ENCODE measurements at places on chromosomes 7 and 10. TPM values are rescaled to one million over a fixed set of nuclear protein-coding genes. Genes with fewer than 3 reads are reported as not detected.

GNG11 gene
- total RNA-seq: 1.4 TPM

GRCh38 chr7:90518630-90519029, 49.2 kb downstream of the PTTG1IP2 start:
- ATAC-seq: no peak

DNA sequence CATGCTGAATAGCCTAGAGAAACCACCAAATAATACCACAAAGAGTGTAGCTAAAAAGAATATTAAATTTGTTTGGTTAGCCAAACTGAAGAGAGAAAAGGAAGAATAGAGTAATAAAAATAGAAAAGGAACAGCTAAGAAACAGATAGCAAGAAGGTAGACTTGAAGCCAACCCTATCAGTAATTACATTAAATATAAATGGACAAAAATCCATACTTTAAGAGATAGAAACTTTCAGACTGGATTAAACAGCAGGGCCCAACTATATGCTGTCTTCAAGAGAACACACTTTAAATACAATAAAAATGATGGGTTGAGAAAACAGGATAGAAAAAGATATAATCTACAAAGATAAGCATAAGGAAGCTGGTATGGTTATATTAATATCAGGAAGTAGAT, 31.2 kb downstream of the IL2RA start:
- no peak for ATAC-seq

GRCh38 chr7:121157885-121158590, 169.5 kb downstream of the CPED1 start:
- no peak for ATAC-seq

STRIP2 gene
- 3.4 TPM for total RNA-seq

DNA sequence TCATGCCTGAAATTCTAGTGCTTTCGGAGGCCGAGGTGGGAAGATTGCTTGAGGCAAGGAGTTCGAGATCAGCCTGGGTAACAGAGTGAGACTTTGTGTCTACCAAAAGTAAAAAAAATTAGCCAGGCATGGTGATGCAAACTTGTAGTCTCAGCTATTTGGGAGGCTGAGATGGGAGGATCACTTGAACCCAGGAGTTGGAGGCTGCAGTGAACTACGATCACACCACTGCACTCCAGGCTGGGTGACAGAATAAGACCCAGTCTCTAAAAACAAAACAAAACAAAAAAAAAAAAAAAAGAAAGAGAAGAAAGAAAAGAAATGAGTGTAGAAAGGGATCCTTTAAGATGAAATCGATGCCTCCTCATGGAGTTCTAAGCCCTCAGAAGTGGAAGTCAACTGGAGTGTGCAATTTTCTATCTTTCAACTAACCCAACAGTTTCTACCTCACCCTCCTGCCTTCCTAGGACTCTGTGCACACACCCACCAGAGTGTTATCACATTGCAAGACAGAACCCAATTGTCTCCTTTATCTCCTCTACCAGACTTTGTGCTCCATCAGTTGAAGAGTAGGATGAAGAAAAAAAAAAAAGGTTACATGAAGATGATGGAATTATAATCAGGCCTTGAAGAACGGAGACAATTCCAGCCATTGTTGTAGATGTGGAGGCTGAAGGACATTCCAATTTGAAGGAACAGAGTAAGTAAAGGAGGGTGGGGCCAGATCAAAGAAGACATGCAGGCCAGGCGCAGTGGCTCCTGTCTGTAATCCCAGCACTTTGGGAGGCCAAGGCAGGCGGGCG, 26.9 kb downstream of the NYAP1 start:
- no peak for ATAC-seq

GARIN1A gene
- 0.84 TPM for total RNA-seq

DNA sequence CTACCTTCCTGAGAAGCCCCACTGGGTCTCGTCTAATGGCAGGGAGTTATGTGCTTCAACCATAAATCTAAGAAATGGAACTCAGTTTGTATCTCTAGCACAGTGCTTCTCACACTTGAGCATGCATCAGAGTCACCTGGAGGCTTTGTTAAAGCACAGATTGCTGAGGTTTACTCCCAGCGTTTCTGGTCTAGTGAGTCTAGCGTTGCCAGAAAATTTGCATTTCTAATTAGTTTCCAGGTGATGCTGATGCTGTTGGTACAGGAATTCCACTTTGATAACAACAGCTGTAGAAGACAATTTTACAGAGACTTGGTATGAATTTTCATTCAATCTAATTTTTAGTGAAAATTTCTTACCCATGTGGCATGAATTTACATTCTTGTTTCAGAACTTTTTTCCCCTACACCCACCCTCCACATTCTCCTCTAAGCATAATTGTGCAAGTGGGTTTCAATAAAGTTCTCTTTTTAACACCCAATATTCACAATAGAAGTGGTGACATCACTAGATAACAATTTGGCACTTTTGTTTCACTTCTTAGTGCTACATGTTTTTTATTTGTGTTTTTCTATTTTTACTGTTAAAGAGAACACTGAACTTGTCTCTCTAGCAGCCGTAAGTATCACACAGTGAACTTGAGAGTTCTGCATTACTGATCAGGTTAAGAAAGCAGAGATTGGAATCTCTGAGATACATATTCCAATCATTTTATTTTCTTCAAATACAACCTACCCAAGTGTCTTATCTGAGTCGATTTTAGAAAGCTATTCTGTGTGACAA, 48.4 kb upstream of the BET1 start:
- ATAC-seq: peak; percentile 31

LRRD1 gene
- total RNA-seq: not detected

RNF133 gene
- total RNA-seq: 0.24 TPM

GRCh38 chr7:123905714-123906113, 19.3 kb upstream of the SPAM1 start:
- ATAC-seq: no peak

- ATAC-seq: no peak
Measured at GRCh38 chr7:51209426-51209825, 107.2 kb downstream of the COBL start.

- ATAC-seq: no peak
Measured at GRCh38 chr7:140902303-140902953, 22.3 kb downstream of the BRAF start.

DNA sequence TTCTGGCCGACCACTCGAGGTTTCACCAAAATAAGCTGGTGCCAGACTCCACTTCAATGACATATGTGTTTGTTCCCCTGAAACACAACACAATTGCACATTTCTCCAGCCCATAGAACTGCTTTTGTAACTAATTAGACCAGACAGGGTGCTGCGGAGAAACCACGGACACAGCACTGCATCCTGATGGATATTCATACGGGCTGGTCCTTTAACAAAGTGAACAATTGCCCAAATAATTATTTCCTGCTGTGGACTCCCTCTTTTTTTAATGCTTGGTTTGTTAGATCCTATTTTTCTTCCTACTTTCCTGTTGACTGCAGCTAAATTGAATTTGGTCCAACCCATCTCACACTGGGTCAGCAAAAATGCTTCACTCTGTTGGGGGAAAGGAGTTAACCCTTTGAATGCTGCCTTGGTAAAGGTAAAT, 198.6 kb upstream of the BMPER start:
- no peak for ATAC-seq

- peak; percentile 18 for ATAC-seq
Measured at GRCh38 chr7:32093415-32094408, 23.5 kb upstream of the PDE1C start.

GRCh38 chr10:69055241-69055640, 32.7 kb upstream of the SRGN start:
- no peak for ATAC-seq

IFIT1B gene
- total RNA-seq: not detected

GRCh38 chr10:74589851-74590250, 236.5 kb upstream of the KAT6B start:
- ATAC-seq: no peak

FLNC gene
- 2.0 TPM for total RNA-seq

- no peak for ATAC-seq
Measured at GRCh38 chr7:159218170-159218569, 73.5 kb upstream of the VIPR2 start.

PDE6C gene
- total RNA-seq: not detected

CASP2 gene
- 28.3 TPM for total RNA-seq

DNA sequence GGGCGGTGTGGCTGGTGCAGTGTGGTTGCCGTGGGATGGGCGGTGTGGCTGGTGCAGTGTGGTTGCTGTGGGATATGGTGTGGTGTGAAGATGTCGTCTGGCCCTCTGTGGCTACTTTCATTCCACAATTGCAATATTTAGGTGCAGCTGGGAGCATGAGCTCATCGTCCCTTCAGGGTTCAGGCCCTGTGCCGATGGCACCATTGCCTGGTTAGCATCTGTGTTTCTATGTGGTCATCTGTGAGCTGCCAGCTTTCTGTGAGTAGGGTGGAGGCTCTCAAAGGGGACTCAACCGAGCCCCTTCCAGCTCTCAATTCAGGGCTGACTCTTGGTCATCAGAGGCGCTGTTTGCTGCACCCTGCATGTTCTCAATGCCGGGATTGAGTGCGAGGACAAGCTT, 3.6 kb downstream of the ADGRA1 start:
- ATAC-seq: no peak

- ATAC-seq: no peak
Measured at GRCh38 chr10:76051007-76051936, 619.8 kb downstream of the LRMDA start.

FAM25G gene
- total RNA-seq: 3.4 TPM

- ATAC-seq: no peak
Measured at GRCh38 chr7:137403353-137403695, 59.8 kb upstream of the PTN start.
